ENCODE measurements at places on chromosomes 7 and 10. TPM values are rescaled to one million over a fixed set of nuclear protein-coding genes. Genes with fewer than 3 reads are reported as not detected.

DNA sequence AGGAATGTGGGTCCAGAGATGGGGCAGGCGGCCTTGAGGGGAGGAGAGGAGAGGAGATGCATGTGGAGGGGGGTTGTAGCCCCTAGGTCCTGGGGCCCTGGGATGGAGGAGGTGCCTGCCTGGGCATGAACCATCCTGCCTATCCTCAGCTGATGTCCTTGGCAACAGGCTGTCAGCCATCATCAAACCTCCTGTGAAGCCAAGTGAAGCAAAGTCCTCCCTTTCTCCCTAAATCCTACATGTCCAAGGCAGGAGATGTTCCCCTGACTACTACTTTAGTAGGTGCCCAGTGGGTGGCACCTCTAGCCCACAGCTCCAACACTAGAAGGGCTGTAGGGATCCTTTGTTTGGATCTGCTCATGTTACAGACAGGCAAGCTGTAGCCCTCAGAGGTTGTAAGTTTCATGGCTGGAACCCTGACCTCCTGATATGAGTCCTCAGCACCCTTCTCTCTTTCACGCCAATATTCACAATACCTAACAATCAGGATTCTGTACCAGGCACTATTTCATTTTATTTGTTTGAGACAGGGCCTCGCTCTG lies 66.6 kb upstream of the SYPL1 start:
- DNase-seq: no peak

PRKAR2B gene
- 3.7 TPM for total RNA-seq

DNA sequence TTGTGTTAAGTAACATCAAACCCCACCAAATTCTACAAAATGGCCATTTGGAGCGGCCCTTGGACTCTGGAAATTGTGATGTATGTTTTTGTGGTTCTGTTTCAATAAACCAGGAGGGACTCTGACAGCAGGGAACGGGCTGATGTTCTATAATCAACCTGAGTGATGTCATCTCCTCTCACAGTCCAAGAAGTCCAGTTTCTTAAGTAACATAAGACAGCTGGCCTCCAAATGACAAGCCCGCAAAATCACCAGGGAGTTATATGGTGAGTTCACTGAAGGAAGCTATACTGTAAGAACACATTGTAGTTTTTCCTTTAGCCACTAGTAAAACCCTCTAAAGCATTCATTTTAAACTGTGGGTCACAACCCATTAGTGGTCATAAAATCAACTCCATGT lies 34.0 kb downstream of the GOT1 start:
- peak; percentile 34 for DNase-seq

- no peak for DNase-seq
Measured at GRCh38 chr7:88109612-88110011, 110.2 kb downstream of the SRI start.

GRCh38 chr7:67487316-67487715 lies 490.7 kb downstream of the TYW1 start:
- no peak for DNase-seq

GRCh38 chr10:118867768-118868167 lies 113.0 kb upstream of the CACUL1 start:
- DNase-seq: no peak
